Bronchial epithelial cell (primary cell): ENCODE measurements at places on chromosomes 3 and 15.
A peak's percentile ranks its signal among the peaks of the same experiment; 100 is the strongest.

GRCh38 chr15:74752531-74752930 is 3.9 kb downstream of the CYP1A2 start:
- DNase-seq: peak; percentile 63

DNA sequence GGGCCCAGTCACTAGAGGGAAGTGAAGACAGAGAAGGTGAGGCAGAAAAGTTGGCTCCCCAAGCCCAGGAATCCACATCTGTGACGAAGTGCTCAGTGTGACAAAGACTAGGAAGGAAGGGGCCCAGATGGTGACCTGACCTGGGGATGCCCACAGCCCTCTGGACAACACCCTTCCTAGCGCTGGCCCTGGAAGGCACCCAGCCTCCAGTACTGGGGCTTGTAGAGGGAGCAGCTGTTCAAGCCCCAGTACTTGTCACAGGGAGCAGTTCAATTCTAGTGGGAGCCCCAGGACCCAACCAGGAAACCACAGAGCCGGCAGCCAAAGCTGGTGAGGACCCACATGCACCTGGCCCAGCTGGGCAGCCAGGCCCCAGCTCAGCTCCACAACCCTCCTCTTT is 190.8 kb downstream of the XXYLT1 start:
- DNase-seq: no peak

DNA sequence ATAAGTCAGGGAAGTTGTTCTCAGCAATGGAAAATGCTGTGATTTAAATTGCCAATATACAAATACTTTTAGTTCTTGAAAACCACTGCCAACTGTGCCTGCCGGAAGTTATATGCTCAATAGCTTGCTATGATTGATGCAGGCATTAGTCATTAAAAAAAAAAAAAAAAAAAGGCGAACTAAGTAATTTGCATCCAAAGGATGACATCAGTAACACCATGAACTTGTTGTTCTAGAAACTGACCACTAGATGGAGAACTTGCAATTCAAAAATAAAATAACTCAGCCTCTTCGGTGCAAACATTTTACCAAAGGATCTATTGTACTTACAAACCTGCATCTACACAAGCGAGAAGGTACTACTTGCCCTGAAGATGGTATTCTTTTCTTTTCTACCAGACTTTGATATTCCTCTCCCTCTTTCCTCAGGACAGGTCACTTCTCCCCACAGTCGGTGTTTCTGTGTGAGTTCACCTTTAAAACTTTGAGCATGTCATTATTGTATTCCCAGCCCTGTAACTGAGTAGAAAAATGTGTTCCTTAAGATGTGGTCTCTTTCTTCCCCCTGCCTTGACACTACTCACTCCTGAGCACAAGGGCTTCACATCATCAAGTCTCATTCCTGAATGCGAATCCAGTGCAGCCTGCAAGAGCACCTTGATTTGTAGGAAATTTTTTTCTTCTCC is 115.0 kb upstream of the VEPH1 start:
- DNase-seq: peak; percentile 83

DNA sequence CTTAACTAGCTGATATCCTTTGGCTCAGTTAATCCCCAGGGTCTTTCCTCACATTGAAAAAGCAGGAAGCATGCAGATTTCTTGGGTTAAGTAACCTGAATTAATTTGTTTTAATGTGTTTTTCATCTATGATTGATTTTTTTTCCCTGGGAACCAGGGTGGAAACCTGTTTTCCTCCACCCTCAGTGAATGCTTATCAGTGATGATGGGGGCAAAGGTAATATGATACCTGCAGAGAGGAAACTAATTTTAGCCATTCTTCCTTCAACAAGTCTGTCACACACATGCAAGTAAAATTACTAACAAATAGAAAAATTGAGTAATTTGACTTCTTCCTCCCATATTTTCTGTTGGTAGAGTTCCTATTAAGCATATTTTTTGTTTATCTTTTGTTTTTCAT is 5.9 kb downstream of the CASR start:
- no peak for DNase-seq

GRCh38 chr3:182621435-182622240 is 171.7 kb upstream of the ATP11B start:
- DNase-seq: no peak

DNA sequence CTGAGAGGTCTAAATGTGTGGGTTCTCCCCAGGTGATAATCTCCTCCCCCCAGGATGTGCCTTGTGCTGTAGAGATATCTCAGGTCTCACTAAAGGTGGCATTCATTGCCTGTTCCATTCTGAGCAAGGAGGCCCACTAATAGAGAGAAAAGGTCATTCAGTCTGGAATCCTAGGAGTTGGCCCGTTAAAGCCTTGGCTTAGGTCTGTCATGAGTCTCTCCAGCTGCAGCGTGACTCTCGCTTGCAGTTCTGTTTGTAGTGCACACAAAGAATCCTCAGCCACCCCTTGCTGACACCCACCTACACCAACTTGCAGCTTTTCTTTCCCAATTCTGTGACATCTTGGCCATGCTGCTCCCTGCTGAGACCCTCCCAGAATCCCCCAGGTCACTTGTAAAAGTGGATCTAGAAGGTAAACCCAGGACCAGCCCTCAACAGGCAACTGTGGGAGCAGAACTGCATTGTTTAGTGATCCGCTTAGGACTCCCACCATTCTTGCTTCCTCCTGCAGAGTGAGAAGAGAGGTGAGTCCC is 17.7 kb downstream of the MAGEF1 start:
- DNase-seq: no peak

GRCh38 chr15:70519004-70519365 is 244.4 kb downstream of the UACA start:
- DNase-seq: no peak

DNA sequence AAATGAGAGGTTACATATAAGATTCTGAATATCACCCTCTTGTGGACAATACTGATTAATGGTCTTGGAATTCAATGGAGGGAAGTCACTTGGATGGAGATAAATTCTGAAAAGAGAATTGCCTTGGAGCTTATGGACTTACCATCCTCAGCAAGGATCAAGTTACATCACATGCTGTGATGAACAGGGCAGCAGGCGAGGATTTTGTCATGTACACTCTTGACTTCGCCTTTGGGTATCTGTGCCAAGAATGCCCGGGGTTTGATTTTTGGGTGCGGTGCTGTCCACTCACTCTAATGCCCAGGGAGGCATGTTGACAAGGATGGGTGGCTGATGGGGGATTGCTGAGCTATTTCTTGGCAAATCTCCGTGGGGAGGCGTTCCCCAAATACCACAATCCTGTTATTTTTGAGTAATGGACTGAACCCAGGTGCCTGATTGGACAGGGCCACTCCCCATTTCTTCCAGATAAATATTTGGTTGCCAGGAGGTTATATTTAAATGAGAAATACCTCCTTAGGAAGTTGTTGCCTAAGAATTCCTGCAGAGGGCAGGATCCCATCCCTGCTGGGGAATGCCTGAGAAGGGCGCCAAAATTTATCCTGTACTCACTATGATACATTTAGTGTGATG is 96.3 kb downstream of the TPRG1 start:
- DNase-seq: peak; percentile 99

DNA sequence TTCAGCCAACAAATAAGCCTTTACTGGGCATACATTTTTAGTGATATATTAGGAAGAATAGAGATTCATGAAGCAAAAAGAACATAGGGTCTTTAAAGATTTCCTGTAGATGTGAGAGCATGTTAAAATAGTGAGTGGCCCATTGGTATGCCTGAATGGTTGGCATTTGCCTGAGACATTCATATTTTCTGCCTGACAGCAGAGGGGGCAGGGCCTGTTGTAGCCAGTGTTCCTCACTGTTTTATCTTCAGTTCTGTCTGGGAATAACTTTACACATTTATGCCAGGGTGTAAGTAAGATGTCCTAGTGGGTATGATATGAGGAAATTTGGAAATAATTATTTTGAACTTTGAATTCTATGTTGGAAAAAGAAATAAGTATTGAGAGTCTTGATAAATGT is 704.7 kb upstream of the ARPP21 start:
- no peak for DNase-seq

- peak; percentile 85 for DNase-seq
Observed at GRCh38 chr15:98906712-98907083, 100.9 kb downstream of the PGPEP1L start.

DNA sequence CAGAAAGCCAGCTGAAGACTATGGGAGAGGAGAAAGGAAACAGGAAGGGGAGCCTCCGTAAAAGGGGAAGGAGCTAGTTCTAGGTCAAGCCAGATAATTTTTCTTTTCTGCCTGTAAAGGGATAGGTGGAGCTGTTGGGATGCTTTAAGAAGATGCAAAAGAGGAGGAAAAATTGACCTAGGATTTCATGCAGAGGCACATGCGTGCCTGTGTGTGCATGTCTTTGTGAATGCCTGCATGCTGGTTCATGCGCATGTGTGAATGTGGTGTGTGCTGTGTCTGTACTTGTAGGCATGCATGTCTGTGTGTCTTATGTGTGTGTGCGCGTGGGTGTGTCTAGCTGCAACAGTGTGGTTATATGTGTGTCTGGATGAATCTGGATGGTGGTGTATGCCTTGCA is 27.3 kb downstream of the CCDC33 start:
- DNase-seq: peak; percentile 33

DNA sequence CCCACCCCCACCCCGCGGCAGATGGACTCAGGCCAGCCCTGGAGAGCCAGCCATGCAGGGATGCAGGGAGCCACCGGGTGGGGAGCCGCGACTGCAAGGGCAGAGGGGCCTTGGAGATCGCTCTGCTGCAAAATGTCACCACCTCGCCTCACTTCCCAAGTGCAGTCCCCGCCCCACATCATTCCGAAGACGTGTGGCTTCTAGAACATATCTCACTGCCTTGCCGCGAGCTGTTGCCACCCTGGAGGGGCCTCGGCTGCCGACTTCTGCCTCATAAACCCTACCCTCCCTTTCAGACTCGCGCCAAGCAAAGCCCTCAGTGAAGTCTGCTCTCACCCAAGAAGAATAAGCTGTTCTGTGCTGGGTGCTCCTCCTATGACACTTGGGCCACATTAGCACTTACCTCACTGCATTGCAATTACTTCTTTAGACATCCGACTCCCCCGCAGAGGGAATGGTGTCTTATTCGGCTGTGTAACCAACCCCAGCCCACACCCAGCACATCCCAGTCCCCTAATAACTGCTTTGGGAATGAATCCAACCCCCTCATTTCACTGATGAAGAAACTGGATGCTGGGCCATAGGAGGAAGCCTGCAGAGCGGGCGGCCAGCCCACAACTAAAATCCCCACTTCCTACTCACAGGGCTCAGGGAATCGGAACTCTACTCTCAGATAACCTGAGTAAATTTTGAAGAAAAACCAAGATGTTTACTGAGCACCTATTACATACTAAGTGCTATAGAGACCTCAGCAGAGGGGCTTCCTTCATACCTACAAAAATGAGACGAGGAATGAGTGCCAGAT is 8.6 kb downstream of the TLE3 start:
- DNase-seq: no peak

GRCh38 chr3:123105201-123106189 is 38.7 kb downstream of the PDIA5 start:
- no peak for DNase-seq
